ENCODE measurements at places on chromosomes 6 and 20.

DNA sequence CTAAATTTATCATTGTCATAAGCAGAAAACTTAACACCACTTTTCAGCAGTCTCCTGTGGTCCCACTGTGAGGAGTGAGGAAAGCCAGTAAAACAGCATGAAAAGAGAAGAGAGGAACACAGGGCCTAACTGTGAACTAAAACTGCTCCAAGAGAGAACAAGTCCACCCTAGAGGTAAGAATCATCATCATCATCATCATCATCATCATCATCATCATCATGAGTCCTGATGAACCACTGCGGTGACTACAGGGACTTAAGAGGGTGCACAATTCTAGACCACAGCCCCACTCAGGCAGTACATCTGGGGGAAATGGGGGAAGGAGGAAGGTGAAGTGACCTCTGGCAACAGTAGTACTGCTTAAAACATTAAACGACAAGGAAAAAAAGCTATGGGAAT lies 13.6 kb downstream of the ZNF337 start:
- DNase-seq, result no peak

GRCh38 chr6:80003826-80004172 lies 650 bp upstream of the TTK start:
- no peak for DNase-seq

DNA sequence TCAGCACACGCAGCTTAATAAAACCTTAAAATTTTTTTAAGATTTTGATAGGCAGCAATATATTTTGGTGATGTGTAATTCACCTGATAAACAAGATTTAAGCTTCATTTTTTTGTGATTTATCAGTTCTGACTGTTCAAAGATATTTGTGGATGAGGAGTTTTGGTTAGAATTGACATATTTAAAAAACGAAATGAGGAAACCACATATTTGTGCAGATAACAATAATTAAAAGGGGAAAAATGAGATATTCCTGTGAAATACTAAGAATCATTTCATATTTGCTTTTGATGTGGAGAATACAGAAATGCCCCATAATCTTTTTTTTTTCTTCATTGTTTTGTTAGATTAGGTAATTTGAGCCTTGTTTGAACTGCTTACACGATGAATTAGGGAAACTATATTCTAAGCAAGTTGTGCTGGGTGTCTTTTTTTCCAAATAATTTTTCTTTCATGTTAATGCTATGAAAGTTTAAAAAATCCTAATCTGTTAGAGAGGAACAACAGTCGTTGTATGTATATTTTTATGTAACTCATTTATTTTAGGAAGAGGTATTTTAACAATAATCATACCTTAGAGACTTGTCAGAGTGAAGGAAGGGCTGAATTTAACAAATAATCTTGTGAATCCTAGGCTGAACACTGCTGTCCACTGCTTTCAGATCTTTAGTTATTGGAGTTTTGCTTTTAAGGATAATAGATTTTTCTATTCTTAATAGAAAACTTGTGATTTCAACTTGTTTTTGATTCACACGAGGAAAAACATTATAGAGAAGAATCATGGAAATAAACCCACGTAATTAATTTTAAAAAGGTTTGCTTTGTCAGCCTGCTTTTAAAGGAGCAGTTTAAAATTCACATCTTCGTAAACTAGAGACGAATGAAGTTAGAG lies 4.0 kb downstream of the ARID1B start:
- DNase-seq, result peak; percentile 41

GRCh38 chr6:37536491-37537190 lies 36.9 kb upstream of the CCDC167 start:
- DNase-seq, result no peak

GRCh38 chr6:6346427-6347023 lies 26.1 kb upstream of the F13A1 start:
- no peak for DNase-seq

DNA sequence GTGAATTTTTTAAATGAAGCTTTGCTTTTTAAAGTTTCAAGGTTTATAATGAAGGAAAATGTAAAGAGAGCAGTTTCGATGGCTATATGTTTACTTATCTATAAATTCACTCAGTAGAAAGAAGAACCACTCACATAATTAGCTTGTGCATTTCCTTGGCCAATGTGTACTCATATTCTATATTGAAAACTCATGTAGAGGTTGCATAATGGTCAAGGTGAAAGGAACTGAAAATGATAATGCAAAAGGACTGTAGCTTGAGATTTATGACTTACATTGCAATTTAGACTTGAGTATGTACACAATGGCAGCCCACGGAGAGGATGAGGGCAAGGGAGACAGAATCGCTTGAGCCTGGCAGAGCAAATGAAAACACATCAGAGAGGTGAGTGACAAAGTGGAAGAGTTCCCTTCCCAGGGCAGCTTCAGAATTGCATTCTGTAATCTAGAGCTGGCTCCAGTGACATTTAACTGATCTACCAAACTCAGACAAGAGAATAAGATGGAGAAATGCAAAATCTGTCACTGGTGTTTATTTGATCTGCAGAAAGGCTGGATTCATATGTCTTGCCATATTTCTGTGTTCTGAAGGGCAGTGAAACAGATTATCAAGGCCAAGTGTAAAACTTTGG lies 191.8 kb downstream of the TMEM200A start:
- no peak for DNase-seq

- no peak for DNase-seq
Observed at GRCh38 chr6:125058546-125058945, 95.0 kb upstream of the TPD52L1 start.

GRCh38 chr6:84050408-84050807 lies 16.8 kb downstream of the MRAP2 start:
- DNase-seq, result no peak

DNA sequence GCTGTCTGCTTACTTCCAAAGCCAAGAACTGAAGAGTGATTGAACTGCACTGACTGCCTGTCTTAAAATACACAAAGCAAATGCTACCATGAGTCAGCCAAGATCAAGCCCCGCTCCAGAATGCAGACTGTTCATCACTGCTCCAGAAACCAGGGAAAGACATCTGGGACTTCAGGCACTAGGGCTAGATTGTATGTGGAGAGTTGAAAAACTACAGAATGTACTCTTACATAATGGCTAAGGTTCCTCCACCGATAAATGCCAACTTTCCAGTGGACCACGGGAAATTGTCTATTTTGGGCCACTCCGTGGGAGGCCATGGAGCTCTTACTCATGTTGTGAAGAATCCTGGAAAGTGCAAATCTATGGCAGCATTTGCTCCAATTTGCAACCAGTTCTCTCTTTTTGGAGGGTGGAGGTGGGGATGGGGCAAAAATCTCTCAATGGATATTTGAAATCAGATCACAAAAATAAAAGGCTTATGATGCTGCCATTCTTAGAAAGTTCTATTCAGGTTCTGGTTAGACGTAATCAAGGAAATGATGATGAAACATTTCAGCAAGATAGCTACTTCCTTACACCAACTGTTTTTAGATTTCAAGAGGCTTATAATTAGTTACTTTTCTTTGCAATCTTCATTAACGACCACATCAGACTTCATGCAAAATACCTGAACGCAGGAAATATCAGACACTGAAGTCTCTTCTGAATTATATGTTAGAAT lies 11.8 kb upstream of the CAP2 start:
- no peak for DNase-seq
